Breast epithelium (tissue), 4 donors: ENCODE measurements at places on chromosomes 6 and 20. TPM values are rescaled to one million over a fixed set of nuclear protein-coding genes. Genes with fewer than 3 reads are reported as not detected.

GSTA2 gene
- total RNA-seq: not detected

DNA sequence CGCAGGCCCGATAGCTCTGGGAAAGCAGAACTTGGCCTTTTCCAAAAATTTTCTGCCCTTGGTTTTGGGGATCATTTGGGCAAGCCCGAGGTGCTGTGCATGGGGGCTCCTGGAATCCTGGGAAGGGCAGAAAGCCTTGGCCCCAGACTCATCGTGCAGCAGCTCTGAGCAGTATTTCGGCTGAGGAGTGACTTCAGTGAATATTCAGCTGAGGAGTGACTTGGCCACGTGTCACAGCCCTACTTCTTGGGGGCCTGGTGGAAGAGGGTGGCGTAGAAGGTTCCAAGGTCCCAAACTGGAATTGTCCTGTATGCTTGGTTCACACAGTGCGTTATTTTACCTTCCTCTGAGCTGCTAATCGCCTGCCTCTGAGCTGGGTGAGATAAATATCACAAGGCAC lies 1.1 kb upstream of the BMP2 start:
- no peak for DNase-seq

DNA sequence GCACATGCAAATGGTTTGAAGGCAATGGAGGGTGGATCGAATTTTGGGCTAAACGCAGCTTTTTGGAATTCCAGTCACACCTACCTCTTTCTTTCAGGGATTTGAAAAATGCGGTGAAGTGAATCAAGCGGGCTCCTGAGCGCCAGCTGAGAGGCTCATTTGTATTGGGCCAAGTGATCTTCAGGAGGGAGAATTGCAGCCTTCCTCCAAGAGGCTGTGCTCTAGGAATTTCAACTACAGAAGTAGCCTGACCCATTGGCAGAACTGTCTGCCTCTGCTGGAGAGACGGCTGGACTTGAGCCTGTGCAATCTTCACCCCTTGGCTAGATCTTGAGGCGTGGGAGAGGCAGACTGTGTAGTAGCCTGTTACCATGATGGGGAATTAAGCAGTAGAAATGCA lies 5.7 kb upstream of the TIAM2 start:
- DNase-seq: no peak

DNA sequence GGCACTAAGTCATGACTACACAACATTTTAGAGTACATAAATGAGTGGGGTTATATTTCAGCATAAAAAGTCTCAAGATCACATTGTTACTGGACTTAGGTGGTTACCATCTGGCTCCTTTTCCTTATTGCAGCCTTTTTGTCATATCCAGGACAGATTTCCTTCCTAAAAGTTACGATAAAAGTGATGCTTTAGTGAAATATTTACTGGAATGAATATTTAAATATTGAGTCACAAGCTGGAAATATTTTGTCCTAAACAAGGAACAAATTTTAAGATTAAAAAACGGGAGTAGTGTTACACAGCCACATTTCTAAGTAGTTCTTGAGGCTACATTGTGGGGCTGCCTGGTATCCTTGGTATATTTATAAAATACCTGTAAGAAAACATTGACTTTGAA lies 52.2 kb downstream of the CDC40 start:
- no peak for DNase-seq

RANBP9 gene
- total RNA-seq: 43.9 TPM

SPAG4 gene
- 3.4 TPM for total RNA-seq

RRAGD gene
- total RNA-seq: 38.6 TPM
